NT2/D1 (cell line): ENCODE measurements at places on chromosomes 2 and 18.

GRCh38 chr2:11861044-11861443, 114.6 kb downstream of the LPIN1 start:
- DNase-seq = no peak

DNA sequence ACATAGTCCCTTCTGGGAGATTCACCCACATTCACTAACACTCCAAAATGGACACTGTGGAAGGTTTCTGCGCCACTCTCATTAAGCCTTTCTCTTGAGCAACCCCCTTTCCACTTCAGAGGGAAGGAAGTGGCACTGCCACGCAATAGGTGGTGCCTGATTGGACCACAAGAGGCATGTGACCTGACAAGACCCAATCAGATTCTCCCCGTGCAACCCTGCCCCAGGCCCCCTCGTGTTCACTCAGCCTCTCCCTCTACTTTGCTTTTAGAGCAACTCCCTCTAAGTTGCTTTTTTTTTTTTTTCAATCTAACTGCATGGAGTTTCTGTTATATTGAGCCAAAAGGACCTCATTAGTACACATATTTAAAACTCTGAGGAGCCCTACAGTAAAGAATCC, 158.0 kb downstream of the EN1 start:
- DNase-seq = no peak

- DNase-seq = no peak
Measured at GRCh38 chr18:22347606-22348511, 69.9 kb downstream of the CTAGE1 start.

GRCh38 chr2:122445003-122445402, 689.6 kb downstream of the TSN start:
- no peak for DNase-seq

- DNase-seq = no peak
Measured at GRCh38 chr2:200399046-200399445, 92.6 kb downstream of the SPATS2L start.

- no peak for DNase-seq
Measured at GRCh38 chr2:51711766-51712165, 679.8 kb upstream of the NRXN1 start.

- peak; percentile 76 for DNase-seq
Measured at GRCh38 chr2:128536925-128537620, 218.4 kb upstream of the HS6ST1 start.

GRCh38 chr2:216920937-216921456, 61.1 kb upstream of the TNP1 start:
- no peak for DNase-seq

DNA sequence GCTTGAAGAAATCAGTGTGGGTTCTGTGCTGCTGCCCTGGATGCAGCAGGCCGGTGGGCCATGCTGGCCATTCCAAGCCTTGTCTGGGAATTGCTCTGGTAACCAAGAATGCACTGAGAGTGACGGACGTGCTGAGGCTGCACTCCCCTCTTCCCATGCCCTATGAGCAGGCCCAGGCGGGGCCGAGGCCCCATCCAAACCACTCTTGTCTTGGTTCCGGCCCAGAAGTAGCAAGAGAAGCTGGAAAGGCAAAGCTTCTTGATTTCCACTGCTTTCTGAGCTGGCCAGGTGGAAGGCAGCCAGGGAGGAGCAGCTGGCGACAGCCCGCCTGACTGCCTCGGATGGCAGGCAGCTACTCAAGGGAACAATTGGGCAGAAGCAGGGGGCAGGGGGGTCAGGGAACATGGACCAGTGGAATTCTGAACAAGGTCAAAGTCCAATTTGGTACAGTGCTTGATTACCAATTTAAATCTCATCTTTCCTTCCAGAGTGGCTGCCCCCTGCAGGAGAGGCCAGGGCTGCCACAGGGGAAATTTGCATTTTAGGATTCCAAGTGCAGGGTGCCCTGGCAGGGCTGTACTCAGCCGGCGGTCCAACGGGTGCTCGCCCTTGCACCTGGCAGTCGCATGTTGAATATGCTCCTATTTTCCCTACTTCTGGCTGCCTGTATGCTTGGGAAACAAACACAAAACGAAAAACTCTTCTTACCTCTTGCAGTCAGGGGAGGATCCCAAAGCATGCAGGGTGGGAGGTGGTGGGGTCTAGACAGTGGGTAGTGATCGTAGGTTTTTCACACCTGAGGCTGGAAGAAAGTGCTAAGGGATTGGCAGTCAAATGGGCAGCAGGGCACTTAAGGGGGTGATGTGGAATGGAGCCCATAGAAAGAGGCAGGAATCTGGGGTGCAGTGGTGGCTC, 67.3 kb downstream of the LIPG start:
- no peak for DNase-seq

DNA sequence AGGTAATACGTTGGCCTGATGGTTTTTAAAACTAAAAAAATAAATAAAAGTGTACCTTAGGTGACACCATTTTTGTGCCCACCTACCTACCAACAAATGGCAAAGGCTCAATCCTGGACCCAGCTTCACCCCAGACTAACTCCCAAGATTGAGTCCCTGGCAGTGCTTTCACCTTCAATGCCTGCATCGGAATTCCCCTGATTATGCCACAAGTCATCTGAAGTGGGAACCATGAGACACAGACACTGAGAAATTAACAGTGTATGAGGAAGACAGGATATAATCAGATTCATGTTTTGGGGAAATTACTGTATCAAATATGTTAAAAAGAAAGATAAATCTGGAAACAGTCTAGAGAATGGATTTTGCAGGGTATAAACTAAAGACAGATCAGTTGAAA, 41.6 kb downstream of the ZBTB14 start:
- no peak for DNase-seq

GRCh38 chr2:136323195-136323594, 205.2 kb upstream of the CXCR4 start:
- DNase-seq = no peak

GRCh38 chr18:25875551-25876240, 214.7 kb downstream of the SS18 start:
- DNase-seq = no peak

- no peak for DNase-seq
Measured at GRCh38 chr18:7754258-7754657, 187.1 kb downstream of the PTPRM start.

- no peak for DNase-seq
Measured at GRCh38 chr2:43977677-43978375, 18.0 kb downstream of the LRPPRC start.

DNA sequence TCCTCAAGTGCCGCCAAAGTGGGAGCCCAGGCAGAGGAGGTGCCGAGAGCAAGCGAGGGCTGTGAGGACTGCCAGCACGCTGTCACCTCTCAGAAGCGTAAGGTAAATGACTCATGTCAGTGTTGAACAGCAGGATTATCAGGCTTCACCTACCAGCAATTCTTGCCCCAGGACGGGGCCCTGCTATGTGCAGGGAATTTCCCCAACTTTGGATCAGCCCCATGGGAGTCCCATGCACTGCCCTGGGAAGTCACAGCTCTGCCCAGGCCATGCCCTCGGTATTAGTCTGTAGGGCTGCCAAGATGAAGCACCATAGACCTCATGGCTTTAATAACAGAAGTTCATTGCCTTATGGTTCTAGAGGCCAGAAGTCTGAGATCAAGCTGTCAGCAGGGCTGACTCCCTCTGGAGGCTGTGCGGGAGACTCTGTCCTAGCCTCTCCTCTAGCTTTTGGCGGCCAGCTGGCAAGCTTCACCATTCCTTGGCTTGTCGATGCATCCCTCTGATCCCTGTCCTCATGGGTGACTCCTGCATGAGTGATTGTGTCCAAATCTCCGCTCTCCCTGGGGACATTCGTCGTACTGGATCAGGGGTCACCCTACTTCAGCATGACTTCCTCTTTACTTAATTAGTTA, 55.9 kb downstream of the TRPM8 start:
- DNase-seq = no peak

DNA sequence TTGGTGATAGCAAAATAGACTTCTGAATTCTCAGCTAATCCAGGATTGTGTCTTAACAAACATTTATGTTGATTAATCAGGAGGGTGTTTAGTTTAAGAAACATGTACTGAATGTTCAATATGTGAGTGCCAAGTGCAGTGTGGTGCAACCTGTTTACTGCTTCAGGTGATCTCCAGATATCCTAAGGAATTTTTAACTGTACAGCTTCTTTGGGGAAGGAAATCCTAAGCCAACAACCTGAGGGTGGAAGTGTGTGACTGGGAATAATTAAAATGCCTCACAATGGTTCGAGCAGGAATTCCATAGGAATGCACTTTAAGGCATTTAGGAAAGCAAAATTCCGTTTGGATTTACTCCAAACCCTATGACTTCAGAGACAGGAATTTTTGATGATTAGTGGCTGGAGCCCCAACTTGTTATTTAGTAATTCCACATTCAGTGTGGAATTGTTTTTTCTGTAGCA, 16.4 kb downstream of the CRIM1 start:
- no peak for DNase-seq

- DNase-seq = no peak
Measured at GRCh38 chr2:85604568-85605339, 2.3 kb upstream of the TMEM150A start.

GRCh38 chr2:75480971-75481836, 79.5 kb downstream of the EVA1A start:
- DNase-seq = no peak

DNA sequence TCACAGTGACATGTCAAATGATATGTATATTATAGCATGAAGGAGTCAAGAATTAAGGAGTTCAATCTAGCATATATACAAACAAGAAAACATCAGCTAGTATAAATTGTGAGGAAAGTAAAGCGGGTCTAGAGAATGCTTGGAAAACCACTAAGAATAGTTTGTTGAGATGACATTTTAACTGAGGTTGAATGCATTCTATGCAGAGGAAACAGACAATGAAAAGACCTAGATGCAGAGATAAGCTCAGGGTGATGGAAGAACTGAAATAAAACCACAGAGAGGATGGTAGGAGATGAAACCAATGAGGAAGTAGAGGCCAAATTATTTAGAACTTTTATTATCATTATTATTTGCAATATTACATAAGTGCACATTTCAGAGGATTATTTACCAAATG, 803.6 kb upstream of the FANCL start:
- DNase-seq = no peak

GRCh38 chr2:69642709-69643601, 584 bp downstream of the AAK1 start:
- DNase-seq = peak; percentile 23

DNA sequence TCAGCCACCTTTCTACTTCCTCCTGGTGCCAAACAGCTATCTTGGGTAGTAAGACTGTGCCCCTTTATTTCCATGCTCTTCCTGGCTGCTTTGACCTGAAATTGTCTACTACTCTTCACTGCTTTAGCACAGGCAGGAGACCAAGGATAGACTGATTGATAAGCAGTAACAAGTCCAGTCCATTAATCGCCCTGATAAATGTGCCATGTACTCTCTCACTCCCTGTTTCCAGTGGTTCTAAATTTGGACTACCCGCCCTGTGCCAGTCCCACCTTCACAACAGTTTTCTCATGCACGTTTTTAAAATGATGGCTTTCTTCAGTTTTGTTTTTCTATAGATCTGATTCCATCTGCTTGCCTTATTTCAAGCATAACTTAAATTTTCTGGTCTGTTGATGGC, 189.6 kb upstream of the RBMS1 start:
- DNase-seq = no peak

- peak; percentile 47 for DNase-seq
Measured at GRCh38 chr2:8685697-8686358, 4.0 kb downstream of the ID2 start.

DNA sequence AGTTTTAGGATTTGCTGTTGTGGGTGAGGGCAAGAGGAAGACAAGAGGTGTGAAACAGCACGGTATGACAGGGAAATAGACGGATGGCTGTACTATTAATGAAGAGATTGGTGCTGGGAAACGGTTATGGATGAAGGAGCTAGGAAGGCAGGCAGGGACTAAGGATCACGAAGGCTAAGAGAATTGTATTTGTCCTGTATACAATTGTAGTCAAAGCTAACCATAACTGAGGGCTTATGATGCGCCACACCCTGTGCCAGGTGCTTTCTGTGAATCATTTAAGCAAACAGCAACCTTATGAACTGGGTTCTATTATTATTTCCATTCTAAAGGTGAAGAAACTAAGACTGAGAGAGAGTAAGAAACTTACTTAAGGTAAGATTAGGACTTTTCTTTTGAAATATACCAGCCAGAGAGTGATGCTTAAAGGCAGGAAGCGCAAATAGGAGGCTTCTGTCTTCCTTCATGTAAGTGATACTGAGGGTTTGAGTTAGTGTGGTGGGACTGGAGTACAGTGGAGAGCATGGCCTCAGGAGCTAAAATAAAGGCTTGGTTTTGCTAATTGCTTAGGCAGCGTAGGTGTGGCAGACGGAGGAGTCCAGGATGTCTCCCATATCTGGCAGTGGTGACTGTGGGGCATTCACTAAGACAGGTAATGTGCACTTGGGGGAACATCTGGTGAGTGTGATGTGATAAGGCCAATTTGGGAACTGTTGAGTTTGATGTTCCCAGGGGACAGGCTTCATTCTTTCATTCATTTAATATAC, 85.8 kb downstream of the PLEKHM3 start:
- DNase-seq = no peak

DNA sequence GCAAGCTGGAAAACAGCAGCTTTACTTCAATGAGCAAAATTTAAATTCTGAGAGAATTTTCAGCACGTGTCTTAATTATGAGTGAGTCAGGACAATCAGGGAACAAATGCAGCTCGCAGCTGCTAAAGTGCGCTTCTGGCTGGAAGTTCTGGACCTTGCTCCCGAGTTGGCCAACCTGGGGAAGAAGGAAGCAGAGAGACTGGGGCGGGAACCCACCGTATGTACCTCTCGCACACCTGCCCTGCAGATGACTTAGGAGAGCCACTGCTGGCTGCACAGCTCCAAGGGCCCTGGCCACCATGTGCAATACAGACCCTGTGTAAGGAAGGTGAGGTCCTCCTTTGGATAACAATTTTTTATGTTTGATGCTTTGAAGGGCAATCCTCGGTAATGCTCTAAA, 42.4 kb downstream of the REEP1 start:
- no peak for DNase-seq

DNA sequence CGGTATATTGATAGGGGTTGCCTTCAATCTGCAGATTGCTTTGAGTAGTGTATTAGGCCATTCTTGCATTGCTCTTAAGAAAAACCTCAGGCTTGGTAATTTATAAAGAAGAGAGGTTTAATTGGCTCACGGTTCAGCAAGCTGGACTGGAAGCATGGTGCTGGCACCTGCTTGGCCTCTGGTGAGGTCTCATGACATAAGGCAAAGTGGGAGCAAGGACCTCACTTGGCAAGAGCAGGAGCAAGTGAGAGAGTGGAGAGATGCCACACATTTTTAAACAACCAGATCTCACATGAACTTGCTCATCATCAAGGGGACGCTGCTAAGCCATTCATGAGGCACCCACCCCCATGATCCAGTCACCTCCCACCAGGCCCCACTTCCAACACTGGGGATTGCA, 4.9 kb downstream of the MAP3K2 start:
- DNase-seq = no peak

- DNase-seq = no peak
Measured at GRCh38 chr2:17644997-17645720, 104.7 kb downstream of the VSNL1 start.

- peak; percentile 48 for DNase-seq
Measured at GRCh38 chr2:105969552-105969951, 224.5 kb downstream of the UXS1 start.
